ENCODE measurements at places on chromosomes 6 and 20.

DNA sequence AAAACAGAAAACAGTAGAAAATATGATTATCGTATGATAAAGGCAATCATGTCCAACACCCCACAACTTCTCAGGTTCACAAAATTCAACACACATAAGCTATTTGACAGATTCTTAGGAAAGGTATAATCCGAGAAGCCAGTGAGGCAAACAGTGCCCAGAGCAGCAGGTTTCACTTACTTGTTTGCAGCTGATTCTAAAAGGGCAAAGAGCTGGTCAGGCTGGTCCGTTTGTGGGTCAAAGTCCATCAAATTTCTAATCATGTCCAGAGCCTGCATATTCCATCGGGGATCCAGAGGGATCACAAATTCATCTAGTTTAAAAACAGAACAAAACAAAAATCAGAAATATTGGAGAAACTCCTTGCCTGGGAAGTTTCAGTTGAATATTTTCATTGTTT, 69.8 kb upstream of the LYRM2 start:
- DNase-seq = no peak

GRCh38 chr6:97423190-97423589, 140.2 kb upstream of the MMS22L start:
- no peak for DNase-seq

GRCh38 chr6:16305246-16305725, 66.9 kb downstream of the GMPR start:
- no peak for DNase-seq

- no peak for DNase-seq
These were observed 128.1 kb downstream of the ISM1 start for GRCh38 chr20:13349235-13349604.

GRCh38 chr6:127475135-127475822, 16.1 kb upstream of the KIAA0408 start:
- no peak for DNase-seq

- DNase-seq = no peak
These were observed 7.1 kb upstream of the FYN start for GRCh38 chr6:111880181-111880888.

DNA sequence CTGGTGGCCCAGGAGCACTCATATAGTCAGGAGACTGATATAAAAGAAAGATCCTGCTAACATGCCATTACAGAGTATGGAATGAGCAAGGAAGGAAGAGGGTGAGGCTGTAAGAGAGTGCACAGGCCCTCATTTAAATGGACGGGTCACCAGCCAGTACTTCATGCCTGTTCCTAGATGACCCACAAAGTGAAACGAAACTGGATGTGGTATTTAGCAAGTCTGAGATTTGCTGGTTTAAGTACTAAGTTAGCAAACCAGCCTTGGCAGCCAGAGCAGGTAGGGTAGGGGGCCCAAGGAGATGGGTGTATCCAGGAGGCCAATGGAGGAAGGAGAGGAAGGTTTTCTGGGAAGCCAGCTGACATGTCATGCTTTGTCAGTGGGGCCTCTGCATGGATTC, 15.9 kb downstream of the NT5E start:
- no peak for DNase-seq

DNA sequence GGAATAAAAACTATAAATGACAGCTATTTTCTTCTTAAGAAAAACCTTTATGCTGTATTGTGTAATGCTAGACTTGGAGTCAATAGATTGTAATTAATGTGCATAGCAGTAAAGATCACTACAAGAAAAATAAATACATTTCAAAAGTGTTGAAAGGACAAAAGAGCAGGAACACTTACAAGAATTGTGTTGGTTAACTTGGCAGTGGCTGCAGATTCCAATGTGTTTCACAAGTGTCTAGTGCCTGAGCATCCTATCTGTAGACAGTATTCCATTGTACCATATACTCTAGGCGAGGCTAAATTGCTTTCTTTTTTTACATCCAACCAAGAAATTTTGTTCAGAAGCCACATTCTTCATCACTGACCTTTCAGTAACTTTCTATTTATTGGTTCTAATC, 924.1 kb downstream of the EPHA7 start:
- no peak for DNase-seq
